Breast epithelium (tissue), 4 donors: ENCODE measurements at places on chromosomes 3 and 15.

DNA sequence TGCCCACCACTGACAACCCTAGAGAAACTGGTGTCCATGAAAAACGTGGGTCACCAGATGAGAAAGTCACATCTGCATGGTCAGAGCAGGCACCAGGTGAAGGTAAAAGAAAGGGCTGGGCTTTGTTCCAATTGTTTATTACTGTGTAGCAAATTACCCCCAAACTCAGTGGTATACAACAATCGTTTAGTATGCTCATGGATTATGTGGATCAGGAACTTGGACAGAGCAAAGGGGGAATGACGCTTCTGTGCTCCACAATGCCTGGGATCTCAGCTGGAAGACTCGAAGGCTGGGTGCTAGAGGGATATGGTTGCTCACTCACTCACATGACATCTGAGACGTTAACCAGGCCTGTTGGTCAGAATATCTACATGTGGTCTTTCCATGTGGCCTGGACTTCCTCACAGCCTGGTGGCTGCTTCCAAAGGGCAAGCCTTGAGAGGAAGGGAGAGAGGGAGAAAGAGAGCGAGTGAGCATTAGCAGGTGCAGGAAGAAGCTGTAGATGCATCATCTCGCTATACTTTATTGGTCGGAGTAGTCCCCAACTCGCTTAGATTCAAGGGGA lies 44.9 kb downstream of the LPP start:
- peak; percentile 2 for DNase-seq
- H3K27me3 ChIP-seq: no peaks in the 10 kb centered on the region
- peak overlapping the region; percentile 56 for H3K27ac ChIP-seq
- no peak overlapping the region for H3K4me3 ChIP-seq

- no peaks in the 10 kb centered on the region for H3K36me3 ChIP-seq
- H3K4me3 ChIP-seq: no peak overlapping the region
- no peak for DNase-seq
- no peak overlapping the region for H3K27ac ChIP-seq
- H3K4me1 ChIP-seq: peaks cover 4% of the 10 kb centered on the region
Observed at GRCh38 chr3:50203113-50203808, 1.8 kb upstream of the SLC38A3 start.

- no peaks in the 10 kb centered on the region for H3K27me3 ChIP-seq
- no peak for DNase-seq
- no peak overlapping the region for H3K4me3 ChIP-seq
- no peaks in the 10 kb centered on the region for H3K36me3 ChIP-seq
- H3K4me1 ChIP-seq: no peaks in the 10 kb centered on the region
- no peak overlapping the region for H3K27ac ChIP-seq
Observed at GRCh38 chr3:152518346-152518745, 249.6 kb downstream of the MBNL1 start.

DNA sequence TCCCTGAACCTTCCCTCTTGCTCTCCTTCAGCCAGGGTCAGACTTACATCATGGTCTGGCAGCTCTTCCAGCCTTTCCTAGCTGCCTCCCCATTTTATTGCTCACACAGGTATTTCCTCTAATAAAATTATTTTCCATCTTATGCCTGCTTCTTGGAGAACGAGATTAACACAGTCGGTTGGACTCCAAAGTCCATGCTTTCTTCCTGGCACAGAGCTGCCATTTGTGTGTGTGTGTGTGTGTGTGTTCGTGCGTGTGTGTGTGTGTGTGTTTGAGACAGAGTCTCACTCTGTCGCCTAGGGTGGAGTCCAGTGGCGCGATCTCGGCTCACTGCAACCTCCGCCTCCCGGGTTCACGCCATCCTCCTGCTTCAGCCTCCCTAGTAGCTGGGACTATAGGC lies 15.5 kb downstream of the FSD2 start:
- H3K4me1 ChIP-seq: no peaks in the 10 kb centered on the region
- H3K36me3 ChIP-seq: no peaks in the 10 kb centered on the region
- DNase-seq: no peak
- H3K4me3 ChIP-seq: no peak overlapping the region

GRCh38 chr15:28133281-28133680 lies 34.2 kb upstream of the OCA2 start:
- H3K27me3 ChIP-seq: no peaks in the 10 kb centered on the region
- no peaks in the 10 kb centered on the region for H3K4me1 ChIP-seq
- H3K4me3 ChIP-seq: no peak overlapping the region
- H3K36me3 ChIP-seq: no peaks in the 10 kb centered on the region

- H3K36me3 ChIP-seq: no peaks in the 10 kb centered on the region
- no peak overlapping the region for H3K27ac ChIP-seq
- no peak for DNase-seq
- no peaks in the 10 kb centered on the region for H3K4me1 ChIP-seq
Observed at GRCh38 chr15:39752991-39753390, 29.6 kb downstream of the FSIP1 start.

DNA sequence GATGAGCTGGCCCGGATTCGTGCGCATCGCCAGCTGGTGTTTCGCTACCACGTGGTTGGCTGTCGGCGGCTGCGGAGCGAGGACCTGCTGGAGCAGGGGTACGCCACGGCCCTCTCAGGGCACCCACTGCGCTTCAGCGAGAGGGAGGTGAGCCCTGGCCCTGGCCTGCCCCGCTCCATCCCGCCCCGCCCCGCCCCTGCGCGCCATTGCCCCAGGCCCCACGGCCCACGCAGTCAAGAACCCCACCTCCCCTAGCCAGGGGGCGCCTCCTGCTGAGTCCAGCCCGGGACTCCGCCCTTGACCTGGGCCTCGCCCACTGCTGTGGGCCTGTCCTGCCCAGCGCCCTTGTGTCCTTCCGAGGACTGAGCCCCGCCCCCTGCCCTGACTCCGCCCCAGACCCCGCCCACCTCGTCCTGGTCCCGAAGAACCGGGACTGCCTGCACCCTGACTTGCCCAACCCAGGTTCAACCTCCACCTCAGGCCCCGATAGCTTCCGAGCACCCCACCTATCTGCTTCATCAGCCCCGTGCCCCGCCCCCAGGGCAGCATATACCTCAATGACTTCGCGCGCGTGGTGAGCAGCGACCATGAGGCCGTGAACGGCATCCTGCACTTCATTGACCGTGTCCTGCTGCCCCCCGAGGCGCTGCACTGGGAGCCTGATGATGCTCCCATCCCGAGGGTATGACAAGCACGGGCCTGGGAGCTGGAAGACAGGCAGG lies 14.8 kb downstream of the NT5DC2 start:
- H3K27ac ChIP-seq: no peak overlapping the region
- no peaks in the 10 kb centered on the region for H3K36me3 ChIP-seq
- no peak for DNase-seq
- H3K27me3 ChIP-seq: no peaks in the 10 kb centered on the region
- no peaks in the 10 kb centered on the region for H3K4me1 ChIP-seq

- no peak for DNase-seq
- H3K4me3 ChIP-seq: no peak overlapping the region
- peaks cover 4% of the 10 kb centered on the region for H3K4me1 ChIP-seq
- H3K27me3 ChIP-seq: no peaks in the 10 kb centered on the region
- H3K36me3 ChIP-seq: no peaks in the 10 kb centered on the region
Observed at GRCh38 chr3:57592306-57592705, 4.8 kb downstream of the ARF4 start.

DNA sequence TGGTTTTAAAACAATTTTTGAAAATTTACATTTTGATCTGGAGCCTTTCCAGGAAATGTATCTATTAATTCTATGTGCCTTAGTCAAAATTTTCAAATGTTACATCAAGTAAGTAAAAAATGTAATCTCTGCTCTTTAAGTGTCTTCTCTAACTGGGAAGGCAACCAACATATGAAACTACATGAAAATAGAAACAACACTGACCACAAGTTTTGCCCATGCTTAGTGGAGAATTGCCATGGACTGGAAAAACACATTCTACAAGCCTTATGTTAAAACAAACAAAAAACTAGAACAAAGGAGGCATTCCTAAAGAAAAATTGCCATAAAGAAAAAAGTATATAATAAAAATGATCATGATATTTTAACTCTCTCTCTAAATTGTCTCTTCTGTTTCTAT lies 75.9 kb upstream of the SPRED1 start:
- H3K27me3 ChIP-seq: no peaks in the 10 kb centered on the region
- H3K36me3 ChIP-seq: no peaks in the 10 kb centered on the region
- DNase-seq: no peak
- no peak overlapping the region for H3K4me3 ChIP-seq

DNA sequence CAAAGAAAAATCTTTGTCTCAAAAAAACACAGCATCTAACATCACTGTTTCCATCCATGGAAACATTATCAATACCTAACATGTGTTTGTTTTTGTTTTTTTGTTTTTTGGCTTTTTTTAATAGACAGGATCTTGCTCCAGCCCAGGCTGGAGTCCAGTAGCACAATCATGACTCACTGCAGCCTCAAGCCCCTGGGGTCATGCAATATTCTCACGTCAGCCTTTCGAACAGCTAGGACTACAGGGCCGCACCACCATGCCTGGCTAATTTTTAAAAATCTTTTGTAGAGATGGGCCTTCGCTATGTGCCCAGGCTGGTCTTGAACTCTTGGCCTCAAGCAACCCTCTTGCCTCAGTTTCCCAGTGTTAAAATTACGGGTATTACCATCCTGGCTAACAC lies 52.8 kb downstream of the RAF1 start:
- no peak overlapping the region for H3K4me3 ChIP-seq
- DNase-seq: no peak
- no peaks in the 10 kb centered on the region for H3K4me1 ChIP-seq

DNA sequence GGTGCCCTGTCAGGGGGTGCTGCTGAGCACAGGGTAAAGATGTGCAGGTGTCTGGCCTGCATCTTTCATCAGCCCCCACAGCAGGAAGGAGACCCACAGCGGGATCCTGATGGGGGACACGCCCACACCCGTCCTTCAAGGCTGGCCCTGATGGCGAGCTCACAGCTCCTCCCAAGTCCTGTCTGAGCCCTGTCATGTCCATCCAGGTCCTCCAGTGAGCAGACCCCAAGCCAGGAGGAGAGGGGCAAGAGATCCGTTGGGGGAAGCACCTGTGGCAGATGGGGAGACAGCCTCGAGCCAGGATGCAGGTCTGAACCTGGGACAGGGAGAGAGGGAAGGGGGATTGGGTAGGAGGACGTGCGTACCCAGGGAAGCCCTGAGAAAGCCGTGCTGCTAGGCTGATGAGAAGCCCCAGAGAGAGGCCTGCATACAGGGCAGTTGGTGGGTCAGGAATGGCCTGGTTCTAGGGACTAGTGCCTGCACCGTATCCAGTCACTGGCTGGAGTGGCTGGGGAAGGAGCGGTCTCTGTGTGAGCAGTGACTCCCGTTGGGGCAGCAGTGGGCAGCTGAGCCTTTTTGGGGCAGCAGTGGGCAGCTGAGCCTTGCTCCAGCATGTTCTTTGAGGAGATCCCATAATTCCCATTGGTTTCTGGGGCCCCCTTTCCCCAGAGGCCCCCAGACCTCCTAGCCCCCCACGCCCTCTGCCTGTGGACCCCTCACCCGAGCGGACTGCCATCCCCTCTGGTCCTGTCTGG lies 133.3 kb upstream of the MEF2A start:
- H3K4me1 ChIP-seq: peaks cover 9% of the 10 kb centered on the region
- H3K27ac ChIP-seq: no peak overlapping the region
- no peak for DNase-seq
- H3K4me3 ChIP-seq: no peak overlapping the region

- no peak overlapping the region for H3K27ac ChIP-seq
- H3K27me3 ChIP-seq: no peaks in the 10 kb centered on the region
- no peaks in the 10 kb centered on the region for H3K36me3 ChIP-seq
- no peak overlapping the region for H3K4me3 ChIP-seq
- no peak for DNase-seq
Observed at GRCh38 chr15:59543721-59544547, 67.6 kb upstream of the GCNT3 start.

DNA sequence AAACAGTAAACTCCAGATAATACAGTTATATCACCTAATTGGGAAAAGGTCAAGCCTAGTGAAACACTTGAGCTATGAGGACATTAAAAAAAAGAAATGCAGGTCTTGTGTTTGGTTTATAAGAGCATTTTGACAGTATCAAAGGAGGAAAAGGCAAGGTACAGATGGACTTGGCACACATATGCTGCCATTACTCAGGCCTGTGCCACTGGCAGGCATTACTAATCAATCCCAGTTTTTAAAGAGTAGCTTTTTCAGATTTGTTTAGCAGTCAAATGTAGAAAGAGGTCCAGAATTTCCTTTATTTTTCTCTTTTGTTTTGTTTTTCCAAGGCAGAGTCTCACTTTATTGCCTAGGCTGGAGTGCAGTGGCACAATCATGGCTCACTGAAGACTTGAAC lies 38.9 kb downstream of the MDFIC2 start:
- H3K27me3 ChIP-seq: no peaks in the 10 kb centered on the region
- H3K4me3 ChIP-seq: no peak overlapping the region
- H3K4me1 ChIP-seq: no peaks in the 10 kb centered on the region
- no peak for DNase-seq

DNA sequence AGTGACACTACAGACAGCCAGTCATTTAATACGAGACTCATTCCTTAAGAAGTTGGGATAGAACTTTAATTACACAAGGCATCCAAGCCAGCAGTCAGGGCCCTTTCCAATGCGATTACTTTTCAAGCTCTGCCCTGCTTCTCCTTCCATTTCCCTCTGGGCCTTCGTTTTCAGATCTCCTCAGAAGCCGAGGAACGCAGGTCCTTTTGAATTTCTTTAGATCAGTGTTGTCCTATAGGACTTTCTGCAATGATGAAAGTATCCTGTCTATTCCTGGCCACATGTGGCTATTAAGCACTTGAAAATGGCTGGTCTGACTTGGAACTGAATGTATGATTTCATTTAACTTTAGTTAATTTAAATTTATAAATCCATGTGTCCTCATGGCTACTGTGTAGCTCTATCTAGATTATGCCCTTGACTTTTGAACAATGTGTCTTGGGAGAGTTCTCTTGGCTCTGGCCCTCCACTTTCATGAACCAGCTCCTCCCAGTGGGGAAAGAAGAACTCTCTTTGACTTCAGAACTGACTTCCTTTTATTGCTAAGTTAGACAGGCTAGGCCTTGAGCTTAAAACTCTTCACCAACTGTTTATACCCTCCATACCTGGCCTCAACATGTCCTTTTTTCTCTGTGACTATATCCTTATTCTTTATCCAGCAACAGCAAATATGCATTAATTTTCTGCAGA lies 22.6 kb downstream of the TGFBR2 start:
- H3K27ac ChIP-seq: peak overlapping the region; percentile 54
- no peak for DNase-seq
- no peak overlapping the region for H3K4me3 ChIP-seq
- peaks cover 3% of the 10 kb centered on the region for H3K4me1 ChIP-seq
- no peaks in the 10 kb centered on the region for H3K27me3 ChIP-seq

DNA sequence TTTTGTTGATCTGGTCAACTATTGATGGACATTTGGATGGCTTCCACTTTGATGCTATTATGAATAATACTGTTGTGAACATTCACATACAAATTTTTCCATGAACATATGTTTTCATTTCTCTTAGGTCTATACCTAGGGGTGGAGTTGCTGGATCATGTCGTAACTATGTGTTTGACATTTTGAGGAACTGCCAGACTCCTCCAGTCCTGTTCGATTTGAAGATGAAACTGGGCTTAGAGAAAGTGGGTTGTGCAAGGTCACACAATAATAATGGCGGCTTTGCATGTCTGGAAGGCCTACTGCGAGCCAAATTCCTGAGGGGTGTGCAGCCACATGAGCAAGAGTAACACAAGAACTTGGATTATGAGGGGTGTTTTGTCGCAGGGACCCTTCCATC lies 2.6 kb downstream of the TSEN2 start:
- H3K36me3 ChIP-seq: no peaks in the 10 kb centered on the region
- no peak overlapping the region for H3K27ac ChIP-seq
- no peaks in the 10 kb centered on the region for H3K27me3 ChIP-seq
- no peaks in the 10 kb centered on the region for H3K4me1 ChIP-seq

- no peak overlapping the region for H3K4me3 ChIP-seq
- H3K27me3 ChIP-seq: no peaks in the 10 kb centered on the region
Observed at GRCh38 chr15:97783240-97783639, 177.3 kb upstream of the ARRDC4 start.
